MM.1S (cell line): ENCODE measurements at places on chromosomes 7 and 10.

DNA sequence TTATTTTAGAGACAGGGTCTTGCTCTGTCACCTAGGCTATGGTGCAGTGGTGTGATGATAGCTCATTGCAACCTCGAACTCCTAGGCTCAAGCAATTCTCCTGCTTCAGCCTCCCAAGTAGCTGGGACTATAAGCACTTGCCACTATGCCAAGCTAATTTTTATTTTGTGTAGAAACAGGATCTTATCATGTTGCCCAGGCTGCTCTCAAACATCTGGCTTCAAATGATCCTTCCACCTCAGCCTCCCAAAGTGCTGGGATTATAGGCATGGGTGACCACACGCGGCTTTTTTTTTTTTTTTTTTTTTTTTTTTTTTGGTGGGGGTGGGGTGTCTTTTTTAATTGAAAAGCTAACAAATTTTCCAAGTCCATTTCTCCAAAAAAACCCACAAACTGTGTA, 18.4 kb downstream of the HPS6 start:
- H3K36me3 ChIP-seq, result no peaks in the 10 kb centered on the region
- H3K4me1 ChIP-seq, result no peaks in the 10 kb centered on the region
- H3K4me3 ChIP-seq, result no peak overlapping the region

DNA sequence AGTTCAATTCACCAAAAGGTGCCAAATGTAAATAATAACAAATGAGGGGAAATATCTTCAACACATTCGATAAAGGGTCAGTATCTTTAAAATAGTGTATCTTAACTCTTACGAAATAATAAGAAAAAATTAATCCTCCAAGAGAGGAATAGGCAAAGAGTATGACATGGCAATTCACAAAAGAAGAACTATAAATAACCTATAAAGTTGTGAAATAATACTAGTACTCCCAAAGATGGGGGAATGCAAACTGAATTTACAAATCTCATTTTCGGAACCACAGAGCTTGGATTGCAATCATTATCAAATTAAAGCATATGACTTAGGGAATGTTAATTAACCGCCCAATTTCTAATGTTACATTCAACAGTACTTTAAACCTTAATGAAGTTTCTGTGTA, 78.2 kb upstream of the TARP start:
- no peak for DNase-seq
- peaks cover 12% of the 10 kb centered on the region; the same call in 1 of the 2 replicates for H3K4me1 ChIP-seq
- peak overlapping the region; percentile 68 for H3K4me3 ChIP-seq

GRCh38 chr7:119132436-119132835, 907.9 kb downstream of the ANKRD7 start:
- no peaks in the 10 kb centered on the region for H3K4me1 ChIP-seq
- DNase-seq, result no peak
- no peaks in the 10 kb centered on the region for H3K36me3 ChIP-seq
- no peaks in the 10 kb centered on the region for H3K27me3 ChIP-seq
- no peak overlapping the region for H3K4me3 ChIP-seq

DNA sequence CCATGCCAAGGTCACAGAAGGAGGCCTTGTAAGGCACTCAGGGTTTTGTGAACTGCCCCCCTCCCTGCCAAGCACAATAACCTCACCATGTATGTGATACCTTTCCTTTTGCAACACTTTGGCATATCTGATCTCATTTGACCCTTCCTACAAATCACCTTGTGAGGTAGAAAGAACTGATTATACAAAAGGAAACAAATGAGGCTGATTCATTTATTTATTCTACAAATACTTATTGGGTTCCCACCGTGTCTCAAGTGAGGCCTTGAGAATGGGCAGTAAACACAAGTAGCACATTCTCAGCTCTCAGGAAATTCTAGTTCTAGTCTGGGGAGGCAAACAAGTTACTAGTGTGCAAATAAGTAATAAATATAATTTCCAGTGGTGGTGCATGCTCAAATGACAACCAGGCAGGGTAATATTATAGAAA, 19.6 kb downstream of the PLCE1 start:
- H3K4me1 ChIP-seq, result no peaks in the 10 kb centered on the region
- H3K4me3 ChIP-seq, result no peak overlapping the region
- no peak for DNase-seq
- H3K36me3 ChIP-seq, result no peaks in the 10 kb centered on the region
- no peak overlapping the region for H3K27ac ChIP-seq
- no peaks in the 10 kb centered on the region for H3K27me3 ChIP-seq

DNA sequence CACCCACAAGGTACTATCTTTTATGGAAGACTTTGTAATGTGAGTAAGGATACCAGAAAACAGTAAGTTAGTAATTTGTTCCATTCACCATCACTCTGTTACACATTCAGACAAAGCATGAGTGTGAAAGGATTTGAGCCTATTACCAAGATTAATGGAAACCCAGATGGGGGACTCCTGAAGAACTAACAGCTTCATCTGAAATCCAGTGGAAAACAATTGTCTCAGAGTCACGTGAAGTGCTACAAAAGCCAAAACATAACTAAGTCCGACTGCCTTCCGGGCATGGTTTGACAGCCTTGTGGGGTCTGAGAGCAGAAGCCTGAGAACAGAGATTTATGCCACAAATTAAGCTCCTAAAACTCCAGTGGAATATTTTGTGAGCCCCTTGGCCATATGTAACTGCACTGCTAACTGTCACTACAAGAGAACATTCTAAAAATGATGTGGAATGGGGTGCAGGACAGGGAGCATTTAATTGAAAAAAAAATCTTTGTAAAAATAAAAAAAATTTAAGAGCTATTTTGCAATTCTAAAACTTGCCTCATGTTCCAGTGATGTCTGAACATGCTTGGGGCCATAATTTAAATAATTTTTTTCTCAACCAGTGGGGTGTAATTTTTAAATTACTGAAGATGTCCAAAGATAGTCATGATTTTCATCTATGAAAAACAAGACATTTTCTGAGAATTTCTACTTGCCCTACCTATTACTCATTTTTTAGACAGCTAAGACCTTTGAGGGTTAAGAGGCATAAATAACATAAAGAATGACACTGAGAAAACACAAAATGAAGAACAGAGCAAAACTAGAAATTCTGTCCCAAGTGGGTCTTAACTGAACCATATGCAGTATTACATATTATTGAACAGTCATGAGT, 555.0 kb downstream of the INHBA start:
- H3K4me1 ChIP-seq, result no peaks in the 10 kb centered on the region
- no peaks in the 10 kb centered on the region for H3K36me3 ChIP-seq
- no peak overlapping the region for H3K4me3 ChIP-seq
- no peaks in the 10 kb centered on the region for H3K27me3 ChIP-seq
- no peak overlapping the region for H3K27ac ChIP-seq
- DNase-seq, result no peak

DNA sequence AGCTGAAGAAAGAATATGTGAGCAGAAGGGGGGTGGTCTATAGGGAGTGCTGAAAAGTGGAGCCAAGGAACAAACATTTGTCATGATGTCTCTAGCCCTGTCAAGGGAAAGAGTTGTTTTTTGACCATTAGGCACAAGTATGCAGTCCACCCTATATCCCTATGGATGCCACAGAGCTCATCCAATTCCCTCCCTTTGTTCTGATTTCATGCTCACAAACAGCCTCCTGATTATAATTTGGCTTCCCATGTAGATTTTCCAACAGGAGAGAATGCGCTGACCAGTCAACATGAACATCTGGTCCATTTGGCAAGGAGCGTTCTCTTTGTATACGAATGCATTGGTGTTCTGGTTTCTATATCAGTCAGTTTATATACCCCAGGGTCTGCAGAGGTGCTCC, 12.1 kb upstream of the CEP41 start:
- no peaks in the 10 kb centered on the region for H3K36me3 ChIP-seq
- no peak overlapping the region for H3K27ac ChIP-seq
- no peak overlapping the region for H3K4me3 ChIP-seq
- no peaks in the 10 kb centered on the region for H3K27me3 ChIP-seq

GRCh38 chr10:25758041-25758457, 176.0 kb upstream of the MYO3A start:
- H3K4me1 ChIP-seq, result no peaks in the 10 kb centered on the region
- no peak overlapping the region for H3K27ac ChIP-seq
- DNase-seq, result peak; percentile 50
- H3K27me3 ChIP-seq, result no peaks in the 10 kb centered on the region
- H3K4me3 ChIP-seq, result no peak overlapping the region

GRCh38 chr7:1101563-1102431, 13.9 kb downstream of the GPER1 start:
- DNase-seq, result no peak
- H3K4me3 ChIP-seq, result no peak overlapping the region
- no peaks in the 10 kb centered on the region for H3K27me3 ChIP-seq
- H3K36me3 ChIP-seq, result no peaks in the 10 kb centered on the region

DNA sequence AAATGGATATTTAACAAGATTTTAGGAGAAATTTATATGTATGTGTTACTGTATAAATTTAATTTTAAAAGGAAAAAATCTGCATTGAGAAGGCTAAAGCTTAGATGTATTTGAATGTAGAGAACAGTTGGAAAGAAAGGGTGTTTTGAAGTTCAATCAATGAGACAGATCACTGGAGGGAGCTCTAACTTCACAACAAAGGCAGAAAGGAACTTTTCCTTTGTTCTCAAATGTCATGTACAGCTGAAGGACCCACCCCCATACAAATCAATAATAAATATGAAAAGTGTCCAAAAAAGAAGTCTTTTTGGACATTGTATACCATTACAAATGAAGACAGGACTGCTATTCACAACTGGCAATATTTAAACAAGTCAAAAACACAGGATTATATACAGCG, 403.4 kb downstream of the DNAJB9 start:
- no peaks in the 10 kb centered on the region for H3K4me1 ChIP-seq
- H3K36me3 ChIP-seq, result no peaks in the 10 kb centered on the region
- no peaks in the 10 kb centered on the region for H3K27me3 ChIP-seq
- no peak overlapping the region for H3K27ac ChIP-seq
- DNase-seq, result no peak

DNA sequence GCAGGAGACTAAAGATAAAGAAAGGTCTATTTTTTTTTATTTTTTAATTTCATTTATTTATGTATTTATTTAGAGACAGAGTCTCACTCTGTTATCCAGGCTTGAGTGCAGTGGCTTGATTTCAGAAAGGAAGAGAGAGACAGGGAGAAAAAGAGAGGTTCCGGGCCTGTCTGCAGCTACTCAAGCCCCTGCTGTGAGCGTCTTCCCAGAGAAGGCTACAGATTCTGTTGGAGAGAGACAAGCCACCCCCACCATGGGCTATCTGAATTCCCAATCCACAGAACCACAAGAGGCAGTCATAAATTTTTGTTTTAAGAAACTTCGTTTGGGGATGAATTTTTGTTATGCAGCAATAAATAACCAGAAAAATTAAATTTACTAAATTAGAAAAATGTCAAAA, 68.1 kb downstream of the CALN1 start:
- no peaks in the 10 kb centered on the region for H3K36me3 ChIP-seq
- DNase-seq, result no peak
- H3K27ac ChIP-seq, result no peak overlapping the region
- H3K4me1 ChIP-seq, result no peaks in the 10 kb centered on the region
- no peaks in the 10 kb centered on the region for H3K27me3 ChIP-seq
- H3K4me3 ChIP-seq, result no peak overlapping the region

DNA sequence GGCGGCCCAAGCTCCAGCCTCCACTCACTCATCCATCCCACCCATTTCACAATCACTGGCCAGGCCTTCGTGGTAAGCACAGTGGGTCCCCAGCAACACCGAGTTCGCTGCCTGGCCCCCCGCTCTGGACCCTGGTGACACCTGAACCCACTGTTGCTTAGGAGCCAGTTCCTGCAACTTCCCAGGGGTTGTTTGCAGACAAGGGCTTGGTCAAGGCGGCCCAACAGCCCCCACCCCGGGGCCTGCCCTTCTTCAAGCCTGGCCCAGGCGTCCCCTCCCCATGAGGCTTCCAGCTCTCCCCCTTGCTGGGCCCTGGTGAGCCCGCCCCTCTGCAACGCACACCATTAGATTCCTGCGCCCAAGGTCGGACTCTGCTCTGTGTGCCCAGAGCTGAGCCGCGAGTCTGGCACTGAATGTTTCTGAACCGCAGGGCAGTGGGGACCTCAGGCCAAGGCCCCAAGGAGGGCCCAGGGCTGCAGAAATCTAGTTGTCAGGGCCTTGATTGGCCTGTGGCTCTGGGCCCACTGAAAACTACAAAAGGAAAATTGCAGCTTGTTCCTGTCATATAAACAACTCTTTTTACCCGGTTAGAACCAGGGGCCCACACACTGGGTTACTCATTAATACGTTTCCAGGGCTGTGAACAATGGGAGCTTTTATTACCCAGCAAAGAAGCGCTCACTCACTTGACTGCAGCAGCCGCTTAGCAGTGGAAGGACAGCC, 2.1 kb upstream of the COX19 start:
- H3K36me3 ChIP-seq, result 0 out of 2 replicates have a peak, but pooled peaks cover 7% of the 10 kb centered on the region
- H3K27me3 ChIP-seq, result peaks cover 45% of the 10 kb centered on the region
- H3K4me3 ChIP-seq, result no peak overlapping the region
- H3K27ac ChIP-seq, result no peak overlapping the region
- no peak for DNase-seq

DNA sequence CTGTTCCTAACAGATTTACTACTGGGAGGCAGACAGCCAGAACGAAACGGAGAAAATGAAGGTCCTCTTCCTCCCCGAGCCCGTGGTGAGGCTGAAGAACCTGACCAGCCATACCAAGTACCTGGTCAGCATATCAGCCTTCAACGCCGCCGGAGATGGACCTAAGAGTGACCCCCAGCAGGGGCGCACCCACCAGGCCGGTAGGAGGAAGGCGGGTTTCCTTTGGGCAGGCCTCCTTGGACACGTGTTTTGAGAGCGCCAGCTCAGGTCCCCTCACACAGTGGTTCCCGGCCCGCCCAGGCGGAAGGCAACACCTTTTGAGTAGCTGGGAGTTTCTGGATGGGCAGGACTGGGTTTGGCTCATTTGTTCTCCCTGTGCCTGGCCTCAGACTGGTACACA, 474.0 kb upstream of the FOXK1 start:
- no peak overlapping the region for H3K4me3 ChIP-seq
- H3K4me1 ChIP-seq, result no peaks in the 10 kb centered on the region
- H3K27me3 ChIP-seq, result no peaks in the 10 kb centered on the region
- no peak overlapping the region for H3K27ac ChIP-seq

DNA sequence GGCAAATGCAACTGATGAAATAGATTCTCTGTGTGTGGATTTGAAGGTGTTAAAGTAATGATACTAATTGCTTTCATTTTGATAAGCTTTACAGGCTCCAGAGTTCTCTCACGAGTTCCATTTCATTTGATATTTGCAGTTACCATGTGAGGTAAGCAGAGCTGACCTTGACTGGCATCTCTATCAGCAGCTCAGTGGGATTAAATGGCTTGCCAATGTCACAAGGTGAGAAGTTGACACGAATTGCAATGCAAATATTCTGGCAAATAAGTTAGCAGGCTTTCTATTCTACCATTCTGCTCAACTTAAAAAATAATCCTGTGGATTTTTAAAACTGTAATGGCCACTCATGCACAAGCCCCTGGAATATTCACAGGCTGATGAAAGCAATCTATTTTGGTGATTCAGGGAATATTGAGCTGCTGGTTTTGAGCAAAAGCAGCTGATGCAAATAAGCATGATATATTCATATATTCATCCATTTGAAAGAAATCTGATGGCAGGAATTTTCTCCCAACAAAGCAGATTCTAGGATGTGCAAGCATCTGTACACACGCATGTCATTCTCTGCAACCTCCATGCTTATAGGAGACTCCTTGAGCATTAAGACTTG, 64.5 kb upstream of the ANKRD1 start:
- DNase-seq, result no peak
- no peaks in the 10 kb centered on the region for H3K36me3 ChIP-seq
- no peaks in the 10 kb centered on the region for H3K4me1 ChIP-seq
- no peak overlapping the region for H3K27ac ChIP-seq
- H3K4me3 ChIP-seq, result no peak overlapping the region
